Stimulated activated CD8-positive, alpha-beta memory T cell treated with anti-CD3 and anti-CD28 coated beads, Interleukin-7, amount 100 ng/mL, for 4 hours (primary cell): ENCODE measurements at places on chromosomes 2 and 18.

GRCh38 chr2:223041527-223042109 lies 10.4 kb upstream of the KCNE4 start:
- DNase-seq, result no peak

- DNase-seq, result no peak
Observed at GRCh38 chr18:67615876-67616275, 99.4 kb upstream of the DSEL start.

DNA sequence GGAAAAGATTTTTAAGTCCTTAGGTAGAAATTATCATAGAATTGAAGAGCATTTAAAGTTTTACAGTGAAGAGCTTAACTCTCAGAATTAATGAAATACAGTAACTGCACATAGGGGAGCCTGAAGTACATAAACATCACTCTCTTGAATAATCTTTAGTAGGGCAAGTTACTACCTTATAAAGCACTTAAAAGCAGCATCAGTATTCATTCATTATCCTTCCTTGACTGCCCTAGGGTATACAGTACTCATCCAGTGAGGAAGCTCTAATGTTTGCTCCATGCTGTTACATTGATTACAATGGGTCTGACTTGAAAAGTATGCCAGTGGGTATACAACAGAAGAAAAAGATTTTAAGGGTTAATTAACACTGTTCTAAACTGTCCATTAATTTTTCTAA lies 66.5 kb downstream of the ATF2 start:
- no peak for DNase-seq

- DNase-seq, result no peak
Observed at GRCh38 chr2:231571661-231572191, 20.9 kb upstream of the TEX44 start.

- DNase-seq, result no peak
Observed at GRCh38 chr2:202721621-202722020, 86.9 kb downstream of the FAM117B start.
